ENCODE measurements at places on chromosomes 2 and 18. TPM values are rescaled to one million over a fixed set of nuclear protein-coding genes. Genes with fewer than 3 reads are reported as not detected.

DNA sequence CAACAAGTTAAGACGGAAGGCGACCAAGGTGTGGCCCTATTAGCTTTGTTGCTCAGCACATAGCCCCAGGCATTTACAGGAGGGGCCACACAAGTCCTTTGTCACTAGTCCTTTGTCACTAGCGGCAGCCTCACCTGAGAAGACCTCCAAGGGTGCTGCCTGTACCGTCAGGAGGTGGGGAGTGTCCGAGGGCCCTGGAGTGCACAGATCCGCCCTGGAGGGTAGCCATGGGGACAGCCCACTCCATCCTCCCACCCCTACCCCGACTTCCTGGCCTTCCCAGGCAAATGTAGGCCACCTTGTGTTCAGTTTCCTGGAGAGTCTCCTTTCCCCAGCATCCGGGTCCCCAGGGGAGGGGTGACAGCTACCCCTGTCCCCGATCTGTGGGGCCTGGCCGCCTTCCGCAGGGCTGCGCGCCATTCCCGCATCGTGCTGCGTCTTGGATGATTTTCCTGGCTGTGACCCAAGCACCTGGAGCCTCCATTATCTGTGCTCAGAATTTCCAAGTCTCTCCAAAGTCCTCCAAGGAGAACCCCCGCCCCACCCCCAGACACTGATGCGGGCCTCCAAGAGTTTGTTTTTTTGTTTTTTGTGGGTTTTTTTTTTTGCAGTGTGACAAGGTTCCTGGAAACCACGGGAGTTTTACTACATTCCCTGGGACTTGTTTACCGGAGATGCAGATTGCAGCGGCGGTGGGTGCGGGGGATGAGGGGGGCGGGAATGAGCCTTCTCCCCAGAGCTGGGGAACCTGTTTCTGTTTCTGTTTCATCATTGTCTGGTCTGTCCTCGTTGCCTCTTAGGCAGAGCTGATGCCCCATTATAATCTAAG, 28.6 kb downstream of the TEX44 start:
- no peak for DNase-seq

AQP4 gene
- polyA plus RNA-seq: 0.58 TPM

DNA sequence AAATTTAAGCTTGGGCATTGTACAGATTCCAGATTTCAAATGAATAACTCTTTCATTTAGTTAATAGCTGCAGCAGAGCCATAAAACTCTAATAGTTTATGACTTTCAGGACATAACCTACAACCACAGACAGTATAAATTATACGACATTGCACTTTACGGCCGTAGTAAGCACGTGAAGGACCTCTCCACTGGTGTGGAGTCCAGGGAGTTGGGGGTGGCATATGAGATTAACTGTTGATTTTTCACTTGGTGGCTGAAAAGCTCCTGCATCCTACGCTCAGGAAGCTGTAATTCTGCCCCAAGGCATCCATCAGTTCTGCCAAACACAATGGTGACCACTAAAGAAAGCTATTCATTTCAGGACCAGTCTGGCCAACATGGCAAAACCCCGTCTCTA, 376.2 kb downstream of the SOX11 start:
- no peak for DNase-seq

GPR75 gene
- polyA plus RNA-seq: 1.4 TPM

DNA sequence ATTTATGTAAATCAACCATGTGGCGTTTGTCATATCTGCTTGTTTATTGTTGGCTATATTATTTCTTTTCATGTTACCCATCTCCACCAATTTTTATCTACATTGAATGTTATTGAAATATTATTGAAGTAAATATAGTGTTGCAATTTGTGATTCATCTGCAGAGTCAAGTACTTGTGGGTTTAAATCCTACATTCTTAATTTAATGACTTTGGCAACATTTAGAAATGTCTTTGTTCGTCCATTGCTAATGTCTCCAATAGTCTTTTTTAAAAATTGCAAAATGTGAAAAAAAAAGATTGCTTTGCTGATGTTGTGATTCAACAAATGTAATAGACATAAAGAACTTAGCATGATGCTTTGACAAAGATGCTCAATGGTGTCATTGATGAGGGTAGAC, 1572.8 kb upstream of the PIK3C3 start:
- DNase-seq: no peak

GRCh38 chr2:196322973-196323810, 151.8 kb upstream of the STK17B start:
- DNase-seq: no peak
